Muscle of back (tissue), 13 donors: ENCODE measurements at places on chromosomes 6 and 20.

GRCh38 chr20:4151991-4152695, 136.8 kb upstream of the RNF24 start:
- DNase-seq, result no peak

DNA sequence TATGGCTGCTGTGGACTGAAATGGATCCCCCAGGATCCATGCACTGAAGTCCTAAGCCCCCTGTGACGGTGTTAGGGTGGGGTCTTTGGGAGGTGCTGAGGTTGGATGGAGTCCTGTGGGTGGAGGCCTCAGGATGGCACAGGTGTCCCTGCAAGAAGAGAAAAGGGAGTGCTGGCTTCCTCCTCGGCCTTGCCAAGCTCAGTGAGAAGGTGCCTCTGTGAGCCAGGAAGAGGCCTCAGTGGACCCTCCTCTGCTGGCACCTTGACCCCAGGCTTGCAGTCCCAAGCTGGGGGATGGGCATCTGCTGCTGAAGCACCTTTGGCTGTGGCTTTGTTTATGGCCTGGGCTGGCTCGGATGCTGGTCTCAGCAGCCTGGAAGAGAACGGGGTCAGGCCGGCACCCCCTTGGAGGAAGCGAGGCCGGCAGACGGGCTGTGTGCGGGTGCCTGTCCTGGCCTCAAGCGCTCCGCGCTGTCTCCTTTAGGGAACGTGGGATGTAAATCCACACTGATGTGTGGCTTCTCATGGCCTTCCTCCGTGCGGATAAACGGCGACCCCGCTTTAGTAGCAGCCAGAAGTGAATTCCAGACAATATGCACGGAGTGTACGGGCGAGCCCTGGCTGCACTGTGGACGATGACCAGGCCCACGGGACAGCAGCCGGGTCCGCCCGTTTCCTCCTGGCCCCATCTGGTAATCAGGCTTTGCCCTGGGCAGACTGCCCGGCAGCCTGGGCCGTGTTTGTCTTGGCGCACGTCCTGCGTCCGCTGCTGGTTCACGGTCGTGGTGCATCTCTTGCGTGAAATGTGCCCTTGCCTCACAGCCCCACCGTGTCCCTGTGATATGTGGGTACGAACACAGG, 182.6 kb downstream of the ERMARD start:
- DNase-seq, result peak; percentile 12

- DNase-seq, result peak; percentile 59
Observed at GRCh38 chr6:80143419-80143937, 37.0 kb downstream of the BCKDHB start.

DNA sequence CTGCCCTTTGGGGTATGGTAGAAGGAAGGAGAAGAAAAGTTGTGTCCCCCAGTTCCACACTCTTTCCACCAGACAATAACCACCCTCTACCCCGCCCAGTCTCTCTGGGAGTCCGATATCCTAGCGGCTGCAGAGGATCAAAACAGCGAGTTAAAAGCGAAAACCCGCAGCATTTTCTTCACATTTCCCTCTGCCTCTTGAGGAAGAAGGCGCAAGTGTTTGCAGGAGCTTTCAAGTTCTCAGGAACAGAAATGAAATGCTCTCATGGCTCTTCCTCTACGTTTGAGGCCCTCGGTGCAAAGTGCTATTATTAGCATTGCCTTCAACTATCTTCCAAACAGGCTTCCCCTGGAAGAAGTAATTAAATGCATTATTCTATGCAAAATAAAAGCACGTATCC, 52.2 kb upstream of the CCDC167 start:
- no peak for DNase-seq

- no peak for DNase-seq
Observed at GRCh38 chr6:43147691-43148477, 23.2 kb upstream of the SRF start.
